Keratinocyte (primary cell): ENCODE measurements at places on chromosomes 13 and 19. TPM values are rescaled to one million over a fixed set of nuclear protein-coding genes. Genes with fewer than 3 reads are reported as not detected.

- no peak overlapping the region for H3K27ac ChIP-seq
- DNase-seq: no peak
- H3K27me3 ChIP-seq: no peaks in the 10 kb centered on the region
- no peaks in the 10 kb centered on the region for H3K36me3 ChIP-seq
- no peaks in the 10 kb centered on the region for H3K4me1 ChIP-seq
- no peak overlapping the region for H3K4me3 ChIP-seq
These were observed 2818.6 kb upstream of the PCDH20 start for GRCh38 chr13:64234255-64234654.

DNA sequence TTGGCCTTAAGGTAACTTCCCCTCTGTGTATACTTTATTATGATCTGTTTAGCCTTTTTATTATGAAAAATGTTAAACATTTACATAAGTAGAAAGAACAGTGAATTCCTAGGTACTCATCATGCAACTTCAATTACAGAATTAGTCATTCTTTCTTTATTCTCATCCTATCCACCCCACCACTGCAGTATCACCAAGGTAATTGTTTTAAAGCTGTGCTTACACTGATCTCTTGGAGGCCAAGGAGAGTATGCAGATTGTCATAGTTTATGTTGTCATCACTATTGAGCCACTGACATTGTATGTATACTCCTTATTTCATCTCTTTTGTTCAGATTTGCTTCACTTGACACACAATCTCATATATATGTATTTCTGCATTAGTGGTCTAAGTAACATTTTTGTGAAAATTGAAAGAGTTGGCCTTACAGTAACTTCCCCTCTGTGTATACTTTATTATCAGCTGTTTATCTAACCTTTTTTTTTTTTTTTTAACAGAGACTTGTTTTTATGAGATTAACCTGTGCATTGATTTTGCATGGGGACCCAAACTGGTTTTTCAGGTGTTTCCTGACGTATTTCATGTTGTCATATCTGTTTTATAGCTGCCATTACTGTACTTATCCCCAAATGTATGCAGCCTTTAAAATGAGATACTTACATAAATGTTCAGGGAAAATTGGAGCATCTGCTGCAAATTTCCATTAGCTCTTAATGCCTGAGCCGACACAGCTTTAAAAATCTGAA, 4.5 kb downstream of the ZNF507 start:
- H3K36me3 ChIP-seq: peaks cover 15% of the 10 kb centered on the region
- DNase-seq: no peak
- no peak overlapping the region for H3K27ac ChIP-seq
- no peaks in the 10 kb centered on the region for H3K27me3 ChIP-seq

GRCh38 chr13:90951663-90952062, 395.8 kb upstream of the MIR17HG start:
- no peaks in the 10 kb centered on the region for H3K36me3 ChIP-seq
- no peak overlapping the region for H3K4me3 ChIP-seq
- H3K27ac ChIP-seq: no peak overlapping the region
- DNase-seq: no peak

GRCh38 chr19:33772102-33772857, 24.4 kb upstream of the KCTD15 start:
- H3K27me3 ChIP-seq: no peaks in the 10 kb centered on the region
- no peaks in the 10 kb centered on the region for H3K4me1 ChIP-seq
- no peak overlapping the region for H3K27ac ChIP-seq
- DNase-seq: no peak
- no peaks in the 10 kb centered on the region for H3K36me3 ChIP-seq

DNA sequence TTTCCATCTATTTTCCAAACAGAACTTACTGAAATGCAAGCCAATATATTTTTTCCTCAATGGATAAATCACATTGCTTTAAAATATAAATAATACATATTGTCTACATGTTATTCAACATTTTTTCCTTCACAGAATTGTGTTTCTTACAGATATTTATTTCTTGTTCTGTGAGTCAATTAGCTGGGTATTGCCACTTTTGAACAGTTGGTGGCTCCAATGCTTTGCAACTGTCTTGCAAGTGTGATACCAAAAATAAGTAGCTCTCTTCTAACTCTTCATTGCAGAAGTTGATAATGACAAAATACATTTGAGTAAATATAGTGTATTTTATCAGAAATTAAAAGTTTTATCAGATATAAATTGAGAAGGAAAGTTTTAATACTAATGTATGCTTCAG, 17.1 kb upstream of the GPC5 start:
- no peaks in the 10 kb centered on the region for H3K36me3 ChIP-seq
- no peak for DNase-seq
- H3K4me1 ChIP-seq: no peaks in the 10 kb centered on the region
- H3K27me3 ChIP-seq: no peaks in the 10 kb centered on the region
- H3K4me3 ChIP-seq: no peak overlapping the region

- no peaks in the 10 kb centered on the region for H3K4me1 ChIP-seq
- no peak overlapping the region for H3K27ac ChIP-seq
- H3K36me3 ChIP-seq: peaks cover 6% of the 10 kb centered on the region
- no peak for DNase-seq
These were observed 19.4 kb downstream of the NOTCH3 start for GRCh38 chr19:15181394-15181793.

DNA sequence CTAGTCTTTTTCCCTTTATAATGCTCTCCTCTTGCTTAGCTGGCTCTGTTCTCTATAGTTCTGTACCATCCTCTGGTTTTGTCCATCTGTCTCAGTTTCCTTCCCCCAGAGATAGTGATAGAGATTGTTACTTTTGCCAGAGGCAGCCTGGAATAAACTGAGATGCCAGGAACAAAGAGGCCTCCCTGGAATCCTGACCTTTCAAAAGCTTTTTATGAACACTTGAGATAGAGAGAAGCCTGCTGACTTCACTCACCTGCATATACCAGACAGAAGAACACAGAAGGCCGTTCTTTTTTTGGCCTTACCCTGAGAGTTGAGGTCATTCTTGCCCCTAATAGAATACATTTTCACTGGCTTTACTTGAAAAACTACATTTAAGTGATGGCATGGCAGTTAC, 150.2 kb downstream of the LHFPL6 start:
- H3K4me3 ChIP-seq: no peak overlapping the region
- H3K4me1 ChIP-seq: no peaks in the 10 kb centered on the region
- no peaks in the 10 kb centered on the region for H3K36me3 ChIP-seq
- DNase-seq: no peak
- no peaks in the 10 kb centered on the region for H3K27me3 ChIP-seq

DNA sequence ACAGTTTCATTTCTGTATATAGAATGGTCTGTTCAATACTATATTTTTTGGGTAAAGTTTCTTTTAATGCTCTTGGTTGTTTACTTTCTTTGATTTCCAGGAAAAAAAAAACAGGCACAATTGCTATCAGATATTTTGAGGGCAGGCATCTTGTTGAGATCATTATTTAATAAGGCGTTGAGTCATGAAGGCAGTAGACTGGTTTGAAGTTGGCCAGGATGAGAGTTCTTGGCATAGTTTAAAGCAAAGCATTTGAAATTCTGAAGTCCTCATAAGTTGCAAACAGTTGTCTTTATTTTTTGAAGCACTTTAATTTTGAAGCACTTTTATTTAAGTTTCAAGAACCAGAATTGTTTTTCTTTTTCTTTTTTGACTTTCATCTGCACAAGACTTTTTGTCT, 2.6 kb upstream of the ZNF175 start:
- no peaks in the 10 kb centered on the region for H3K27me3 ChIP-seq
- H3K27ac ChIP-seq: no peak overlapping the region
- no peak overlapping the region for H3K4me3 ChIP-seq
- H3K4me1 ChIP-seq: peaks cover 10% of the 10 kb centered on the region

DNA sequence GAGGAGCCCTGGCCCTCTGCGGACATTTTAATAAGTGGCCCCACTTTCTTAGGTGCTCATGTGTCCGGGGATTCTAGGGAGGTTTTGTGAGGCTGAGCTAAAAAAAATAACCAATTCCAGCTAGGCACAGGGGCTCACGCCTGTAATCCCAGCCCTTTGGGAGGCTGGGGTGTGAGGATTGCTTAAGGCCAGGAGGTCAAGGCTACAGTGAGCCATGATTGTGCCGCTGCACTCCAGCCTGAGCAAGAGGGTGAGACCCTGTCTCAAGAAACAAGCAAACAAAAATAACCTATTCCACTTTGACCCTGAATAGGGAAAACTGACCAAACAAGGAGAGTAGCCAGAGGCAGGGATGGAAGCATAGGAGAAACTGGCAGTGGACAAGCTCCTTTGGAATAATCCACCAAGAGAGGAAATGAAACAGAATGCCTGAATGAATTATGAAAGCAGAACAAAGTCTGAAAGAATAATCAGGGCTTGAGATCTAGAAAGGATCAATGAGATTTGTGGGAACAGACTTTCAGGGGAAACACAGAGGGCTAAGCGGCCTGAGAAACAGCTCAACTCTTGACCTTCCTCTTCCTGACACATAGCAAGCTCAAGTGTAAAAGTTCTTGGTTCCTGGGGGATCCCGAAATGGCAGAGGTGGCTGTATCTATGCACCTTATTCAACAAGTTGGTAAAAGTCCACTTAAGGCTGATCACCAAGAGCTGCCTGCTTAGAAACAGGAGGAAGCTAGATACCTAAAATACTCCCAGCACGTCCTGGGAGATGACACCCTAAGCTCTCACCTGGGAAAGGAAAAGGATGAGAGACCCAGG, 30.1 kb upstream of the FFAR2 start:
- peaks cover 13% of the 10 kb centered on the region for H3K27me3 ChIP-seq
- DNase-seq: no peak
- no peak overlapping the region for H3K4me3 ChIP-seq
- no peaks in the 10 kb centered on the region for H3K4me1 ChIP-seq
- no peak overlapping the region for H3K27ac ChIP-seq
- H3K36me3 ChIP-seq: no peaks in the 10 kb centered on the region

DNA sequence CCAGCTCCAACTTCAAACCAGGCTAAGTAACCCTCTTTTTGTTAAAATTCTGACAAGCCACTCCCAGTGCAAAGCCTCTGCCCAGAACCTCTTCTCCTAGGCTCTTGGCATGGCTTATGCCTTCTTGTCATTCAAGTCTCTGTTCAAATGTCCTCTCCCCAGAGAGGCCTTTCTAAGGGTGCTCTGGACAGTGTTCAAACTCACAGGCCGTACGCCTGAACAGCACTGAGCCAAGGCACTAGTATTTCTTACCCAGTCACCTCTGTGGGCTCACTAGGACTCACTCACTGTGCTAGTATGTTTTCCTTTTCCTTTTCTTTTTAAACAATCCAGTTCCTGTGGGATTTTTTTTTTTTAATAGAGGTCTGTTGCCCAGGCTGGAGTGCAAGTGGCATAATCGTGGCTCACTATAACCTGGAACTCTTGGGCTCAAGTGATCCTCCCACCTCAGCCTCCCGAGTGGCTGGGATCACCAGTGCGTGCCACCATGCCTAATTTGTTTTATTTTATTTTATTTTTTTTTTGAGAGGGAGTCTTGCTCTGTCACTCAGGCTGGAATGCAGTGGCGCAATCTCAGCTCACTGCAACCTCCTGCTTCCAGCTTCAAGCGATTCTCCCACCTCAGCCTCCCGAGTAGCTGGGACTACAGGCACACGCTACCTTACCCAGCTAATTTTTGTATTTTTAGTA, 2.3 kb upstream of the ASF1B start:
- H3K4me1 ChIP-seq: peaks cover 13% of the 10 kb centered on the region
- H3K36me3 ChIP-seq: no peaks in the 10 kb centered on the region
- DNase-seq: no peak
- H3K4me3 ChIP-seq: peak overlapping the region; percentile 18

GRCh38 chr13:40390401-40390916, 276.0 kb downstream of the FOXO1 start:
- no peak overlapping the region for H3K4me3 ChIP-seq
- DNase-seq: no peak
- H3K36me3 ChIP-seq: no peaks in the 10 kb centered on the region
- no peaks in the 10 kb centered on the region for H3K27me3 ChIP-seq

DNA sequence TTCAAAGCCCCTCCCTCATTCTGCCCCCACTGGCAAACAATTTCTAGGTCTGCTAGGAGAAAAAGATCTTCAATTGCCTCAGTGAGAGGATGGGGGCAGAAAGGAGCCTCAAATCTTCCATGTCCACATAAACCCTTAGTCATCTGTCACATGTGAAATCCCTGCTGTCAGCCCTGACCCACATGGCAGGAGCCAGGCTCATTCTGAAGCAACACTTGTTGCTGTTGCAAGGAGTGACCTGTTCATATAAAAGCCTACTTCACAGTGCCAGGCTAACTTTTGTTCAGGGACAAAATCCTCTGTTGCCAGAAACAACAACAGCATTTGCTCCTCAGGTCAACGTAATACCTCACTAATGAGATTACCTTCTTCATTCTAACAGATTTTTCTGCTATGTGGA, 70.5 kb downstream of the IRS2 start:
- DNase-seq: no peak
- H3K4me1 ChIP-seq: no peaks in the 10 kb centered on the region
- H3K36me3 ChIP-seq: no peaks in the 10 kb centered on the region

- peaks cover 40% of the 10 kb centered on the region for H3K27me3 ChIP-seq
- no peak overlapping the region for H3K27ac ChIP-seq
- no peaks in the 10 kb centered on the region for H3K36me3 ChIP-seq
- H3K4me3 ChIP-seq: no peak overlapping the region
- no peak for DNase-seq
These were observed 23.4 kb upstream of the TCF3 start for GRCh38 chr19:1675633-1676350.

CEACAM20 gene
- not detected in 3 replicates for polyA plus RNA-seq

TRIP10 gene
- polyA plus RNA-seq: 34.8 to 43.8 TPM (median 36.2 TPM) in 3 replicates

ICAM3 gene
- 3.4 to 5.5 TPM (median 4.7 TPM) in 3 replicates for polyA plus RNA-seq

PRR22 gene
- polyA plus RNA-seq: 0.55 to 1.4 TPM (median 0.76 TPM) in 3 replicates

CEACAM21 gene
- not detected in 3 replicates for polyA plus RNA-seq
